ENCODE measurements at places on chromosomes 2 and 18.

DNA sequence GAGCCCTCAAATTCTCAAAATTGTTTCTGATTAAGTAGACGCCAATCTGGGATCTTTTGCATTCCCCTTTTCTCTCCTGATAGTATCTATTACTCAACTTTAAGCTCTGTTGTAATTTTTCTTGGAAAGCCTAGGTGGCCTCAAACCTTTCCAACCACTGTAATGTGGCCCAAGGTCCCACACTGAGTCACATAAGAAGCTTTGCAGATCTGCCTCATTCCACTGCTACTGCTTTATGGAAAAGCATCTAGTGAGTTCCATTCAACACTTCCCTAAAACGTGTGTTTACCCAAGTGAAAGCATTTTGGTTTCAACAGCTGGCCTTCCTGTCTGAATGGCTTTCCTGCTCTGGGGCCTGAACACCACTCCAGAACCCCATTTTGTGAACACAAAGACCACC lies 493.6 kb upstream of the SPHKAP start:
- no peak for DNase-seq

DNA sequence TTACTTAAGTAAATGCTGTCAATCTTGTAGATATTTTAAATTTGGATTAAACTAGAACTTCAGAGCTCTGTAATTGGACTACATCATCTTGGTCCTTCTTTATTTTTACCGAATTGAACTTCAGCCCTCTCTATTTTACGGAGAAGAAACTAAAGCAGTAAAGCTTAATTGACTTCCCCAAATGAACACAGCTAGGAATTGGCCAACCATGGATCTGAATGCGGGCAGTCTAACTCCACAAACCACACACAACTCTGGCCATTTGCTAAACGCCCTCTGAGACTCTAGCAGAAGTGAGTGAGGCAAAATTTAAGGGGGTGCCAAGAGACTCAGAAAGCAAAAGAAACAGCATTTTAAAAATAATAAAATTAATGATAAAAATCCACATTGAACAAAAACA lies 86.3 kb upstream of the KCTD1 start:
- no peak for DNase-seq

- DNase-seq, result no peak
Observed at GRCh38 chr18:36636237-36636817, 192.5 kb downstream of the TPGS2 start.

DNA sequence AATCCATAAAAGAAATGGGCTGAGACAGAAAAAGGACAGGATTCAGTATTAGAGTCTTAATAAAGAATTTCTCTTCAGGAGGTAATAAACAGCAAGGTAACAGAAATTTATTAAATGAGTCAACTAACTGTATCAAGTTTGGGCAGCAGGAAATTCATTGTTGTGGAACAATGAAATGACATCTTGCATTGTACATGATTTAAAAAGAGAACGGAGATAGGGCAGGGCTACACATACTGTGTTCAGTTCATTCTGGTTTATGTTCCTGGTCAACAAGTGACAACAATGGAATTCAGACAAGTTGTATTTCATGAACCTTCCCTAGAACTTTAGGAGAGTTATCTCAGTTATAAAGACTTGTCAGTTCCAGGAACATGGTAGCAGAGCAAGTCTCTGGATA lies 961.3 kb downstream of the SOCS6 start:
- DNase-seq, result no peak

- DNase-seq, result no peak
Observed at GRCh38 chr2:157106950-157107349, 150.6 kb upstream of the GALNT5 start.

GRCh38 chr18:6010284-6010683 lies 115.0 kb upstream of the TMEM200C start:
- no peak for DNase-seq

DNA sequence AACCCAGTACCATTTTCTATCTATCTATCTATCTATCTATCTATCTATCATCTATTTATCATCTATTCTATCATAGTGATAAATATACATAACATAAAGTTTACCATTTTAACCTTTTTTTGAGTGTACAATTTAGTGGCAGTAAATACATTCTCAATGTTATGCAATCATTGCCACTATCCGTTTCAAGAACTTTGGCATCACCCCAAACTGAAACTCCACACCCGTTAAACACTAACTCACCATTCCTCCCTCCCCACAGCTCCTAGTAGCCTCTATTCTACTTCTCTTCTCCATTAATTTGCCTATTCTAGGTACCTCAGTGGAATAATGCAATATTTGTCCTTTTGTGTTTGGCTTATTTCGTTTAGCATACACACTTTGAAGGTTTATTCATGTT lies 82.5 kb upstream of the KCNE4 start:
- no peak for DNase-seq

DNA sequence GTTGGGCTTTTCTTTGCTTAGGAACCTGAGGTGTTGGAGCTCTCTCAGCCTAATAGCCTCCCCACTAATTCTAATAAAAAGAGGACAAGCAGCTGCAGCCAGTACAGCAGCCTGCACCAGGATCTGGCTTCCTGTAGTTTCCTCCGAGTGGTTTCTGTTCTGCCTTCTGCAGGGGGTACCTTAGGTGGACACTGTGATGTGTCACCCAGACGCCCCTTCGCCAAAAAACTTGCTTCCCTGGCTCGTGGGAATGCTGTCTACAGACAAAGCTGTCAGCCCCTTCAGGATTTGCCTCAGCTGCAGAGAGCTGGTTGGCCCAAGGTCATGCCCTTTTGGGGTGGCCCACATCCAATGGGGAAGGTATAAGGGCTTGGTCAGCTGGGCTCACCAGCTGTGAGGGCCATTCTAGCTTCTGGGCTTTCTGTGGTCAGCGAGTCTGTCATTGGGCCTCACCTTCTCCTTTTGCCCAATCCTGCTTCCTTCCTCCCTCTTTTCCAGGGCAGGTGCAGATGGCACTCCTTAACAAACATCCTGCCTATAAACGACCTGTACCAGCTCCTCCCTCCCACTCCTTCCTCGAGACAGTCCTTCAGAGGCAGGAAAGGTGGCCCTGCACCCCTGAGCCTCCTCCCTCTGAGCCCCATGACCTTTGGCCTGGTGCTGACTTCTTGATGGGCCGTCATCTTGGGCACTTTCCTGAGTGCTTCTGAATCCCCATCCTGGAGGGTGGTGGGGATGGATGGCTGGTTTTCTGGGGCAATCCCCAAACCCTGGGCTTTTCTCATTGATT lies 44.0 kb upstream of the ROCK2 start:
- no peak for DNase-seq

- DNase-seq, result no peak
Observed at GRCh38 chr2:163255086-163255485, 416.5 kb upstream of the KCNH7 start.

- DNase-seq, result no peak
Observed at GRCh38 chr18:47691611-47692010, 238.8 kb downstream of the SMAD2 start.

GRCh38 chr2:38690499-38691420 lies 24.8 kb downstream of the GALM start:
- no peak for DNase-seq

DNA sequence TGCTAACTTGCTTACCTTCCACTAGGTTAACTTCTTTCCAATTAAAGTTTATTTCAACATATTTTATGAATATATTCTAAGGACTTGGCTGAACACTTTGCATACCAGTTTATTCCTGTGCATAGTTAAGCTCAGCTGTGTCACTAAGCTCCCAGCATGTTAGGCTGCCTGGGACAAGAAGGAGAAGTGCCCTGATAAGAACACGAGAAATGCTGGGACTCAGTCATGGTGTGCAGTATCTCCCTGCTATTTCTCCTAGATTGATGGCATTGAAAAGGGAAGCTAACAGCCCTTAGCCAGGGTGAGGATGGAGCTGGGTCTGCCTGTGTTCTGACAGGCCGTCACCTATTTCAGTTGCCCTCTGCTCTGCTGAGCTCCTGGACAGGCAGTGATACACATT lies 164.3 kb downstream of the TRABD2A start:
- no peak for DNase-seq

GRCh38 chr2:8605351-8606065 lies 76.3 kb upstream of the ID2 start:
- DNase-seq, result no peak

DNA sequence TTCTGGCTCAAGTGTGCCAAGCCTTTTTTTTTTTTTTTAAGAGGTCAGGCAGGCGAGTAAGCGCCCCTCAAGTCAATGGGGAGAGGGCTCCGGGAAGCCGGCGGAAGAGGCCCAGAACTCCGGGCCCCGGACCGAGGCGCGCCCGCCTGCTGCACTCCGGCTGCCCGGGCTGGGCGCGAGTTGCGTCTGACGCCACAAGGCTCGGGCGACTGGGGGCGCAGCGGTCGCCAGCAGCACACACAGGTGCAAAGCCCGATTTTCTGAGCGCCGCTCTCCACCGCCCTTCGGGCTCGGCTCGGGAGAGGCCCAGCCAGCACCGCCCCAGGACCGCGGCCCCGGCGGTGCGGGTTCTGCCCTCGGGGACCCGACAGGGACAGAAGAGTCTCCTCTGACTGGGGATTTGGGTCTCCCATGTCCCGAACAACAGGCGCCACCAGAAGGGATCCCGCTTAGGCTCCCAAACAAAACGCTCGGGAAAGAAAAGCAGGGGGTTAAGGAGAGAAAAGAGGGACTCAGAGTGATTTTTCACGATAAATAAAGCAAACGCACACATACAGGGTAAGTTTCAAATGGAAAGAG lies 787 bp downstream of the ERBB4 start:
- DNase-seq, result no peak

DNA sequence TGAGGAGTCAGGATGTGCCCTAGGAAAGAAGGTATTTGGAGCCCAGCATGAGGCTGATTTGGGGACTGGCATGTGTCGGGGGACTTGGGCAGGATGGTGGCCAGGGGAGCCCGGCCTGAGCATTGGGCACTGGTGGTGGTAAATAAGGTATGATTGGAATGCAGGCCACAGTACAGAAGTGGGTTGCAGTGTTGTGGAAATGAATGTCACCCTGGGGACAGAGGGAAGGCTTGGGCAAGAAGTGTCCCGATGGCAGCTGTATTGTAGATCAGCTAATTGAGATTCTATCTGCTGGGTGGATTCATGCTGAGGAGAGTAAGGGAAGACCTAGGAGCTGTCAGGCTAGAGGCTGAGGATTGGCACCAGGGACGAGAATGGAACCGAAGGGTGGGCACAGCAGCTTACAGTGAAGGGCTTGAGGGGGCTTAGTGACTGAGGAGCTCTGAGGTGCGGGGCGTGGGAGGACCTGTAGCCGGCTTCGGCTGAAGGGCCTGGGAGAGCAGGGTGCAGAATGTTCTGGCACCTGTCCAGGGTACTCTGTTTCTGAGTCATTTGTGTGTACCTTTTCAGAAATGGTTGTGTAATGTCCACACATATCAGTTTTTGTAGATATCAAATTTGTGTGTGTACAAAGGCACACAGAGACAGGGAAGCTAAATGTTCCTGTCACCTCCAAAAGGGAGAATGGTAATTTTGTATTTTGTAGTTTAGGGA lies 170.2 kb downstream of the PRKCE start:
- DNase-seq, result no peak

- DNase-seq, result no peak
Observed at GRCh38 chr18:35174093-35174731, 66.6 kb upstream of the ZNF397 start.

GRCh38 chr2:217588266-217588665 lies 414.5 kb downstream of the TNS1 start:
- no peak for DNase-seq

- DNase-seq, result no peak
Observed at GRCh38 chr2:69828938-69829255, 563 bp upstream of the GMCL1 start.

Data from activated T-cell treated with anti-CD3 and anti-CD28 coated beads for 24 hours (primary cell).